ENCODE measurements at places on chromosomes 3 and 15. TPM values are rescaled to one million over a fixed set of nuclear protein-coding genes. Genes with fewer than 3 reads are reported as not detected.

Gene CHAC1
- total RNA-seq = 4.4 TPM

Gene TF
- 7.2 TPM for total RNA-seq

Gene CHRNA5
- 6.6 TPM for total RNA-seq

Gene ZNF860
- total RNA-seq = 5.3 TPM

Gene MAGI1
- 103 TPM for total RNA-seq

Gene SERPINI2
- total RNA-seq = 2.2 TPM

Gene BCHE
- 14.1 TPM for total RNA-seq

Gene TIMP4
- 3.4 TPM for total RNA-seq

Gene CD80
- not detected for total RNA-seq

Gene GPR15
- not detected for total RNA-seq

Gene NEK10
- 42.9 TPM for total RNA-seq

Gene ZNF280D
- total RNA-seq = 167 TPM

Gene SPTSSB
- 4.1 TPM for total RNA-seq

Gene ANKUB1
- 0.63 TPM for total RNA-seq

Gene ASB14
- not detected for total RNA-seq

Gene SCAANT1
- total RNA-seq = not detected

Gene GOLGA8G
- total RNA-seq = not detected

Gene ZNF80
- total RNA-seq = not detected

Gene SMAD6
- 2.5 TPM for total RNA-seq

Gene CCDC54
- 1.6 TPM for total RNA-seq
